Adipocyte (in vitro differentiated cells): ENCODE measurements at places on chromosomes 5 and 9.

GRCh38 chr5:72372331-72372730 is 52.2 kb downstream of the PTCD2 start:
- DNase-seq: no peak

DNA sequence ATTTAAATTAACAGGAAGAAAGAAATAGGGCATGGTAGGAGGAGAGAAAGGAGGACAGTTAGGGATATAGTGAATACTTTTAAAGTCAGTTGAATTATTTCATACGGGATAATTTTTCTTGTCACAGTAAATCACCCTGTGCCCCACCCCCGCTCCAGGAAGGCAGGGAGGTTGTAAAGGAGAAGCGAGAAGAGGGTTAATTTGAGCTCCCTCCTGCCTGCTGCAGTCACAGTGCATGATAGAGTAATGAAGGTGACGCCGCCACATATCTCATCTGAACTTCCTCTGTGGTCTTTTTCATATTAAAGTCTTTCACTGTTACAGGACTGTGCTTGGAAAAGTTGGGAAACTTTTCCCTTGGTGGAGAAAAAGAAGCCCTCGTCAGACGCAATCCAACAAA is 896 bp upstream of the PCSK5 start:
- DNase-seq: no peak

GRCh38 chr5:32443541-32444430 is 754 bp downstream of the ZFR start:
- peak; percentile 71 for DNase-seq

DNA sequence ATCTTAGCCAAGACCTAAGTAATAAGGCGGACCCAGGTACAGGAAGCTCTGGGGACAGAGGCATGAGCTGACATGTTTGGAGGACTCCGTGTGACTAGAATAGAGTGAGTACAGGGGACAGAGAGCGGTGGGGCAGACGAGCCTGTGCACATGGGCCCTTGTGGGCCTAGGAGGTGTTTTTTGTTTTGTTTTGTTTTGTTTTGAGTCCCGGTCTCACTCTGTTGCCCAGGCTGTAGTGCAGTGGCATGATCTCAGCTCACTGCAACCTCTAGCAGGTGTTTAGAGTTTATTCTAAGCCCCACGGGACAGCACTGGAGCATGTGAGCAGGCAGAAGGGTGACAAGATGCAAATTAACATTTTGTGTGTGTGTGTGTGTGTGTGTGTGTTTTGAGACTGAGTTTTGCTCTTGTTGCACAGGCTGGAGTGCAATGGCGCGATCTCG is 3.1 kb upstream of the EEIG1 start:
- DNase-seq: no peak

GRCh38 chr5:17218353-17219005 is 1.0 kb downstream of the BASP1 start:
- peak; percentile 86 for DNase-seq

DNA sequence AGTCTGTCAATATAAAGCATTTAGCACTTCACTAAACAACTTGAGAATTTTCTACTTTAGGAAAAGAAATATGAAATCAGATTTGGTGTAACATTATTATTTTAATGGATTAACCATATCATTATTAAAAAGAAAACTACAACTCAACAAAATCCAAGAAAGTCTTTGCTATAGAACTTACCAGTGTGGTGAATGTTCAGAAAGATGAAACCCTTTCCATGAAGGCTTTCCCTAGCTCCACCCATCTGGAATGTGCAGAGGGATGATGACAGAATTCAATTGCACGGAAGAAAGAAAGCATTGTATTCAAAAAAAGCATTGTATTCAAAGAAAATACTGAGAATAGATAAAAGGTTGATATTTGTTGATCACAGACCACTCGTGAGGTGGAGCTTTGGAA is 328.6 kb upstream of the NUDT12 start:
- DNase-seq: peak; percentile 27

DNA sequence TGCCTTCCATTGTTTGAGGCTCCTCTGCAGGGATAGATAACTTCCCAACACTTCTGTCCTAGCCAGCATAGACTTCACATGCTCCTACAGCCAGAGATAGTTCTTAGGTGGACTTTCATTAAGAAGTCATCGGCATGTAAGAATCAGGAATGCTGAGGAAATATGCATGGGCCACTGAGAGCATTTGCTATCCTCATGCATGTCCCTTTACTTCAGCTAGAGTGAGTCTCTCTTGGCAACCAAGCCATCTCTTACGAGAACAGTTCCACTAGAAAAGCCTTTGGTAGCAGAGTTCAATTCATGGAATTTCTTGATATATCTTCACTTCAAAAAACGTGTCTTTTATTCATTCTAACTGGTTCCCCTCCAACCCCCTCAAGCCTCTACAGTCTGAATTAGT is 202.4 kb downstream of the SMARCA2 start:
- DNase-seq: no peak

- DNase-seq: no peak
Observed at GRCh38 chr5:126017096-126017495, 406.1 kb upstream of the GRAMD2B start.

DNA sequence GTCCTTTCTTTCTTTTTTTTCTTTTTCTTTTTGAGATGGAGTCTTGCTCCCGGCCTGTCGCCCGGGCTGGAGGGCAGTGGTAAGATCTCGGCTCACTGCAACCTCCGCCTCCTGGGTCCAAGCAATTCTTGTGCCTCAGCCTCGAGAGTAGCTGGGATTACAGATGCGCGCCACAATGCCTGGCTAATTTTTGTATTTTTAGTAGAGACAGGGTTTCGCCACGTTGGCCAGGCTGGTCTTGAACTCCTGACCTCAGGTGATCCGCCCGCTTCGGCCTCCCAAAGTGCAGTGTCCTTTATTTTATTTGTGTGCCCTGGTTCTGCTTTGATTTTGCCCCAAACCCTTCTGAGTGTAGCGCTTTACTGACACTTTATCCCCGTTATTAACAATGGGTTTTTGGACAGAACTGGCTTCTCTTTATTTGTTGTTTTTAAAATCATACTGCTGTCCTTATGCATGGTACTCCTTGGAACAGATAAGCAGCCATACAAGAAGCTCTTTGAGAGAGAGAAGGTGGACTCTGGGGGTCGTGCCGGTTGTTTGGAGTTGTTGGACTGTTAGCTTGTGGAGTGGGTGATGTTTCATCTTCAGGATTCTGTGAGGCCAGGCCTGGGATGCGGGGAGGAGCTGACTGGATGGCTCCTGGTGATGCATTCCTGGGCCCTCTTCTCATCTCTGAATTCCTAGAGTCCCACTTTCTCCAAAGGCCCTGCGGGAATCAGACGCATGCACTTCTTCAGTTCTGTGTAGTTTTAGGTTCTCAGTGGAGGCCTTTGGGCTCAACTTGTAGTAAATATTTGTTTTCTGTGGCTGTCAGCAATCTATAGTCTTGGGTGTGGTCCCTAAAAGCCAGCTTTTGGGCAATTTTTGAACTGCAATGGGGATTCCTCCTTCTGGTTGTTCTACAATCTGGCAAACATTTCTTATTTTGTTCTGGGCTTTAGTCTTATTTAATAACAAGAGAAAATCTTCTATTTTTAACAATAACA is 47.8 kb downstream of the PTTG1 start:
- no peak for DNase-seq

DNA sequence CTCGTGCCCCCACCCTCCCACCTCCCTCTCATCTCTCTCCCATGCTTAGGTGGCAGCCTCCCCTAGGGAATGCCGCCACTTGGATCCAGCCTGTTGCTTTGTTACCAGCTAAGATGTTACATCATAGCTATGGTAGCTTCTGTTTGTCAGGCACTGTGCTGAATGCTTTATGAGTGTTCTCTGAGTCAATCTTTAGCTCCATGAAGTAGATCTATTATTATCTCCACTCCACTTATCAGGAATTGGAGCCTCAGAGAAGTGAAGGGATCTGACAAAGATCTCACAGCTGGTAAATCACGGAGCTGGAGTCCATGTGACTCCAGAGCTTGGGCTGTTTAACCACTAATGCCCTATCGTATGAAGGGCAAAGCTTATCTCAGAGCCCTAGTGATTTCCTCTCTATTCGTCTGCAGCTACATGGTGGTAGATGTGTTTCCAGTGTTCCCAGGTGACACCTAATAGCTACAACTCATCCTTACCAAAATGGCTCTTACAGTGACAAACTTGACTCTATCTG is 54.1 kb downstream of the GARNL3 start:
- no peak for DNase-seq

DNA sequence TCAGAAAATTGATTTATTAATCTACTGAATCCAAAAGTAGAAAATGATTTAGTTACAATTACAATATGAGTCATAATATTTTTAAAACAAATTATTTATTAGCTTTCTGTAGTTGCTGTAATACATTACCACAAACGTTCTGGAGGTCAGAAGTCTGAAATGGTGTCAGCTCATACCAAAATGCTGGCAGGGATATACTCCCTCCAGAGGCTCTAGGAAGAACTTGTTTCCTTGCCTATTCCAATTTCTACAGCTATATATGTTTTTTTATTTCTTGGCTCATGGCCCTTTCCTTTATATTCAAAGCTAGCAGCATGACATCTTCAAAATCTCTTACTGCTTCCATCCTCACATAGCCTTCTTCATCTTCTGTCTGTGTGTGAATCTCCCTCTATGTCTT is 667.9 kb upstream of the ITGA1 start:
- no peak for DNase-seq

DNA sequence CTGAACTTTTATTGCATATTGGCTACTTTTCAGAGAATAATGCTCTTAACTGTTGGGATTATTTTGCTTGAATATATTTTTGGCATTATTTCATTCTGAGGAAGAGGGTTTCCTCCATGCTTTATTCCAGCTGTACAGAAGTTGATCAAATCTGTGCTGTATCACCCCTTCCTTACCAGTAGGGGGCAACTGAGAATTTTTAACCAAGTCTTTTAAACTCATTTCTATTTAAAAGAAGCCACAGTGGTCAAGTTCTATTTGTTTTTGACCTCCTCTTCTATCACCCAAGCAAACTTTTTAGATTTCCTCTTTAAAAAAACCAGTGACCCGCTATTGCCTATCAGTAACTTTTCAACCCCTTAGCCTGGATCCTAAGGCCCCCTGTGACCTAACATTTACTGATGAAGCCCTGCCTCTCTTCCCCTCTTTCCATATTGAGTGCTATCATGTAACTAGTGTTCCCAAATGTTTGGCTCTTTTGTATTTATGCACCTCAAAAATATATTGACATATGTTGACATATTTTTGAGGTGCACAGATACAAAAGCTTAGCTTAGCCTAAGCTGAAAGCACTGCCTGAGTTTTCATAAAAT is 80.6 kb downstream of the FBXO4 start:
- DNase-seq: peak; percentile 57

GRCh38 chr9:28921857-28922500 is 1348.7 kb upstream of the C9orf72 start:
- no peak for DNase-seq

DNA sequence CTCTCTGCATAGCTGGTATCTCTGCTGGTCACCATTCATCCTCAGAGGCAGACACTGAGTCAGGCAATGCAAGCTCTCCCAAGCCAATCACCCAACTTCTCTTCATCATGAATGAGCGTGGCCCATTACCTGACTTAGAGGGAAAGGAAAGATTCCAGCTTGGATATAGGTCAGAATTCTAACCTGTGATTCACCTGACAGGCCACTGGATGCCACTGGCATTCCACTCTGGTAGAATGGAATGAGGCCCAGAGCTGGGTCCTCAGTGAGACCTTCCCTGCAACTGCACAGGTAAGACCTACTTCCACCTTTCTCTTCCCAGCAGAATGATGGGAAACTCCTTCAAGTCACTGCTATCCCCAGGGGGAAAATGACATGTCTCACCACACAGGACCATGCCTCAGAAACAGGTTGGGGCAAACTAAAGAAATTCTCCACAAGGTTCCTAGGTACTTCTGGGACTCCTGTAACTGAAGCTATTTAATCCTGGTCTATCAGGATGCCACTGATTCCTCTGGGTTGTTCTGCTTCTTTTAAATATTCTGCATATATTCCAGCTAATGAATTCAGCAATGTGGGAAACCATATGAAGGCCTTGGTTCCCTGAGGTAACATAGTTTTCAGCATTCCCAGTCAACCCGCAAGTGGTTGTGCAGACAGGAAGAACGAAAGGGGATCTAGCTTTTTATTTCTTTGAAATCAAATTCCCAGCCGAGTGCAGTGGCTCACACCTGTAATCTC is 62.0 kb downstream of the SUSD1 start:
- DNase-seq: no peak

DNA sequence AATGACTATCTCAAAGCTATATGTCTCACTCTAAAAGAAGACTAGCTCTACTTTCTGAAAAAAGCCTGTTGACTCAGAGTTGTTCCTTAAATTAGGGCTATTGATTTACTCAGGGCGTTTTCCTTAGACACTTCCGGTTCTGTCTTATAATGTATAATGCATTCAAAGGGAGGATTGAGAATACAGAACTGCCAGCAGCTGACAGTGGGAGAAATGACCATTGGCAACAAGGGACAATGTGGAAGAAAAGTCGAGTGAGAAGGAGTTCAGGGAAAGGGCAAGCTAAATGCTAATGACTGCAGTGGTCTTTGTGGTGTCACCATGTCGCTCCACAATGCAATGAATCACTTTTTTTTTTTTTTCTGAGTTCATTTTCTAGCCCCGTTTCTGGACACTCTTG is 65.7 kb upstream of the ANKH start:
- DNase-seq: no peak

DNA sequence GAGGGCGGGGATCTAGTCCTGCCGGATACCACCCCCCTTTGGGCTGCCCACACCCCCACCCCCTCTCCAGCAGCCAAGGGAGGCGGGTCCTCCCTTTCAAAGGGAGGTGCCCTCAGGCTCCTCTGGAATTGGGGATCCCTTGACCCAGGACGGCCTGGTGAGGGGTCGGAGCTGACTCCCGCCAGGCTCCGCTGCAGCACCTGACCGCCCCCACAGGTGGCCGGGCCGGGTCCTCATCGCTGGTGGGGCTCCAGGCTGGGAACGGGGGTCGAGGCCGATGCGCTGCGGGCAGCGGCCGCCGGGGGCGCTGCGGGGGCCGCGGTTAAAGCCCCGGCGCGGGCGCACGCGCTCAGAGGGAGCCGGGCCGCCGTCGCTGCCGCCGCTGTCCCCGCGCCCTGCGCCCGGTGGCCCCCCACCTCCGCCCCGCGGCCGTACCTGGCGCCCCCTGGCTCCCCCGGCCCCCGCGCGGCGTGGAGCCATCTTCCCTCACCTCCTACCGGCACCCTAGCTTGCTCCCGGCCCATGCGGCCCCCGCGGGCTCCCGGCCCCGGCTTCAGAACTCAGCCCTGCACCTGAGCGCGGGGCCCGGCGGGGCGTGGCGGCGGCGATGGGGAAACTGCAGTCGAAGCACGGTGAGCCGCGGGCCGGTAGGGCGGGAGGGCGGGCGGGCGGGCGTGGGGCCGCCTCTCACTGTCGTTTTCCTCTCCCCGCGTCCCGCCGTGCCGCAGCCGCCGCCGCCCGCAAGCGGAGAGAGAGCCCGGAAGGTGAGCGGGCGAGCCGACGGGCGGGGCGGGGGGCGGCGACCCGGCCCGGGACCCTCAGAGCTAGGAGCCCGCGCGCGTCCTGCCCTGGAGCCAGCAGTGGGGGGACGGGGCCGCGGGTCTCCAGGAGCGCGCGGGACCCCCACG is at the start of gene NKD2:
Gene NKD2, plus strand, starts transcription at position 352 of the 908 bp plus-strand sequence. Its CDS starts 256 bp downstream, at position 608.
- peak; percentile 59 for DNase-seq
